ENCODE measurements at places on chromosomes 6 and 20. TPM values are rescaled to one million over a fixed set of nuclear protein-coding genes. Genes with fewer than 3 reads are reported as not detected.

SLCO4A1 gene
- total RNA-seq: 14.2 TPM

HLA-DQA2 gene
- total RNA-seq: not detected

SIRPG gene
- 3.4 TPM for total RNA-seq

SCGN gene
- total RNA-seq: 0.37 TPM

ASIP gene
- total RNA-seq: 2.1 TPM

DEFB132 gene
- not detected for total RNA-seq

All from testis (tissue), 5 donors.